HuH-7 (cell line): ENCODE measurements at places on chromosomes 16 and 17.

- no peak for DNase-seq
Observed at GRCh38 chr16:10678655-10679054, 16.1 kb downstream of the TEKT5 start.

DNA sequence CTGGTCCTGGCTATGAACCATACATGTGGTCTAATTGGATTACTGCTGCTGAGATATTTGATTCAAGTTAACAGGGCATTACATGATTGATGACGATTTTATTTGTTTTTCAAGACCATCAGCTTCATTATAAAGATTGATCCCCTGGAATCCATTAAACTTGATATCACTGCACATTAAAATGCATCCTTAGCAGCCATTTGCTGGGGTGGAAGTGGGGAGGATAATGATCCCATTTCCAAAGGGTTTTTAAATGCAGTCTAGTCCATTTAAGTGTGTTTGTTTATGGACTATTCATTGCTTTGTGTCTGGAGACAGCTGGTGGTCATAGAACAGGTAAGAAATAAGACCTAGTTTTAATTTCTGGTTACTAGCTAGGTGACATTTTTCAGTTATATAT, 40.9 kb downstream of the ADAMTS18 start:
- no peak for DNase-seq

GRCh38 chr17:1875597-1875996, 45.8 kb downstream of the RPA1 start:
- DNase-seq = no peak

GRCh38 chr16:73113336-73113735, 65.4 kb upstream of the ZFHX3 start:
- DNase-seq = no peak

- DNase-seq = no peak
Observed at GRCh38 chr17:40541060-40541872, 24.0 kb downstream of the CCR7 start.

GRCh38 chr17:15122857-15123256, 142.3 kb downstream of the PMP22 start:
- DNase-seq = no peak

DNA sequence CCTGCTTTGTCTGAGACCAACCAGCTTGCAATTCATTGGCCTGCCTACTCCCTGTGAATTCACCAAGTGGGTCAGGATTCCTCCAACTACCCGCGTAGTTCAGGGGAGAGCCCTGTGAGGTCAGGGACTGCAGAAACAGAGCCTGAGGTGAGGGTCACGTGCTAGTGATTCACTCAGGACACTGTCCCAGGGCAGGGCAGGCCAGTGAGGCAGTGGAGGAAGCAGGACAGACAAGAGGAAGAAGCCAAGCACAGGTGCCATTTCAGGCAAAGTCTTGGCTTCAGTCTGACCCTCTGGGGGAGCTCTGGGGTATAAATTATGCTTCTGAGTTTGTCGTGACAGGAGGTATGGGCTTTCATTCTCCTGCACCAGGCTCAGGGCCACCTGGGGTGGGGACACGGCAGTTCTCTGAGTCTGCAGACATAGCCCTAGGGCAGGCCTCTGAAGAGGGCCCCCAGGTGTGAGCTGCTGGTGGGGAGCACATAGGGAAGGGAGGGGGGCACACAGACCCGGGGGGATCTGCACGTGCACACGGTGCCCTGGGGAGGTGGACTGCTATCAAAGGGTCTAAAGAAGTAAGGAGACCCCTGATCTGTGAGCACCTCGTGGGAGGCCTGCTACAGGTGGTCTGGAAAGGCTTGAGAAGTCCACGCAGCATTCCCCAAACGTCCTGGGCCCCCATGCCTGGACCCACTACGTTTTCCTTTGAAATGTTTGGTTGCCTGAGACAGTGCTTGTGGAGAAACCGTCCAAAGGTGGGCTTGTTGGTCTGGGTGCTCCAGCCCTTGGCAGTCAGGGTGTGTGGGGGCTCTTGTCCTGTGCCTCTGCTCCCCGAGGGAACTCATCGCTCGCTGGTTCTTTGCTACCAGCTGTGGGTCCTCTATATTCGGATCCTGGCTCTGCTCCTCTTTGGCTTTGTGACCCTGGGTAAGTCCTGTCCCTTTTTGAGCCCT, 46.4 kb downstream of the NKD1 start:
- no peak for DNase-seq

DNA sequence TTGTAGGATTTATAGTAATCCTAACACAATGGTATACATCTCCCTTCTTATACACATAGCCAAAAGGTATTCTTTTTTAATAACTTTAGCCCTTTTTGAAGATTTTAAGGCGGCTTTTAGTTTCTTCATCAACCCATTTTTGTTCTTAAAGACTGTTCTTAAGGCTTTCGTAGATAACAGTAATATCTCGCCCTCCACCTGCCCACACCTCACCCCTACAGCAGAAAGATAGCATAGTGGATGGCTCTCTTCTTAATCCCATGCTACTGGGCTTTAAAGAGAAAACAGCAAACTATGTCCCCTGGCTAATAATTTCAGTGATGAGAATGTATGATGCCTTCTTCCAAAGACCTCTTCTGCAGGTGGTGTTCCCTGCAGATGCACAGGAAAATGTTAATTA, 8.6 kb downstream of the IGSF6 start:
- no peak for DNase-seq

GRCh38 chr16:23803591-23804123, 32.1 kb upstream of the PRKCB start:
- DNase-seq = peak; percentile 43

GRCh38 chr17:1267471-1267943, 2.7 kb upstream of the BHLHA9 start:
- no peak for DNase-seq

- DNase-seq = no peak
Observed at GRCh38 chr17:30300818-30301217, 9.1 kb upstream of the BLMH start.

DNA sequence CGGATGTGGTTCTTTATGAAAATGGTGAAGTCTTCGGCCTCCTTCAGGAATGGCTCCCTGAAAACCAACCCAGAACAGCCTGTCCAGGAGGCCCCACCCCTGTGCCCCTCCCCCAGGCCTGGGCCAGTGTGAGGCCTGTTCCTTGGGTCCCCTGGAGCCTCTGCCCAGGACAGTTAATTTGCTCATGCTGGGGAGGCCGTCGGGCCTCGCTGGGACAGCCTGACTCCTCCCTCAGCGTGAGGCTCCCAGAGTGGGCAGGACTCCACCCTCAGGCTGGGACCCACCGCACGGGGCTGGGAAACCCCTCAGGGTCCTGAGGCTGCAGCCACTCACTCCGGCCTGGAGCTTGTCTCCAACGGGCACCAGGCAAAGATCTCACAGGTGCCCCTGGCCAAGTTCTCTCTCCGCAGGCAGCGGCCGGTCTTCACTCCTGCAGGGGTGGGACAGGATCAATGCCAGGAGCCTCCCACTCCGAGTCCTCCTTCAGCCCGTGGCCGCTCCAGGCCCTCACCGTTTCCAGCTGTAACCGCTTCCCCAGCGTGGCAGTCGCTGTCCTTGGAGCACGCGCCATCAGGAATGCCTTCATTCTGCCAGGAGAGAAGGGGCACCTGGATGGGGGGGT, 5.8 kb downstream of the P2RX5 start:
- DNase-seq = no peak

- no peak for DNase-seq
Observed at GRCh38 chr16:50326835-50327465, 41.8 kb downstream of the BRD7 start.

DNA sequence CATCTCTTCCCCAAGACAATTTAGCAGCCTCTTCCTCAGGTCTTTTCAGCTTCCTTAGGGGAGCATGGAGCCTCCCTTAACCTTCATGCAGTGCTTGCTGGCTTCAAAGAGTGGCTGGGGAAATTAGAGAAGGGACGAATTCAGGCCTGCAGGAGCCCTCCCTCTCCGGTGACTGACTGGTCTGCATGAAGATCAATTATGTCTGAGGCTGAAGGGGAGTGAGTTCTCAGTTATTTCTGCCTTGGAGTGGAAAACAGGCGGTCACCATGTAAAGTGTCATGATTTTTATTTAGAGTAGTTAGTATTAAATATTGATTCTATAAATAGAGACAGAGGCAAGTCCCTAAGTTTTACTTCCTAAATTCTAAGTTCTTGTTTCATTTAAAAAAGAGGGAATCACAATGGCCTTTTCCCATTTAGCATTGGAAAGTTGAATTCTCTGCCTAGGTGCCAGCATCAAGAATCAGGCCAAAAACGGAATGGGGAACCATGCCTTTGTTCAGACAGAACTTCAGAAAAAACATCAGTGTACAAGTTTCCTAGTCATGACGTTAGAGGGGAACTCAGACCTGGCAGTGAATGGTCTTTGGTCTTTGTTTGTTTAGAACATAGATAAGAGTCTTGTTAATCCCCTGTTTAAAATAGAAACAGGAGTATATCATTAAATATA, 4.4 kb downstream of the GABARAPL2 start:
- no peak for DNase-seq

DNA sequence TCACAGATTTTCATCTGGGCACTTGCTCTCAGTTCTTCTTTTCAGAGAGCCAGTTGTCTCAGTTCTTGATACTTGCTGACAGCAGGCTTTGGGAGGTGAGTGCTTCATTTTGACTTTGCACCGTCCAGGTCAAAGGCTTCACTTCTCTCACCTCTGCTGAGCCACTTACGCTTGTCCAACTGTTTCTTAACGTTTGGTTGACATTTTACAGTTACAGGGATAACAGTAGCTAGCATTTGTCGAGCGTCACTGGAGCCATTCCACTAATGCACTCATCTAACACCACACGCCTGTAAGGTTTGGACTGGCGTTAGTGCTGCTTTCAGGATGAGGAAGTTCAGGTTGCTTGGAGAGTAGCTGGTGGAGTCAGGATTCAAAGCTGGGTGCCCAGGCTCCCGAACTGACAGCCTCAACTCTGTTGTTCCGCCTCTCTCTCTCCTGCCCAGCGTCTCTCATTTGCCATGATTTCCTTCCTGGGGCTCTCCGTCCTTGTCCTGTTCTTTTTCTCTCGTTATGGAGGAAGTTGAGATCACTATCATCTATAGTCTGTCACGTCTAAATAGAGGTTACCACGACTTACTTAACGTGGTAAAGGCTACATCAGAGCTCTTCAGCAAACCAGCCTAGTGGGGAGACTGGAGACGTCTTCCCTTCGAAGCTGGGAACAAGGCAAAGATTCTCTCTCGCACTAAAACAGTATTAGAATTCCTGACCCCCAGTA, 220.8 kb downstream of the RPTOR start:
- DNase-seq = no peak

DNA sequence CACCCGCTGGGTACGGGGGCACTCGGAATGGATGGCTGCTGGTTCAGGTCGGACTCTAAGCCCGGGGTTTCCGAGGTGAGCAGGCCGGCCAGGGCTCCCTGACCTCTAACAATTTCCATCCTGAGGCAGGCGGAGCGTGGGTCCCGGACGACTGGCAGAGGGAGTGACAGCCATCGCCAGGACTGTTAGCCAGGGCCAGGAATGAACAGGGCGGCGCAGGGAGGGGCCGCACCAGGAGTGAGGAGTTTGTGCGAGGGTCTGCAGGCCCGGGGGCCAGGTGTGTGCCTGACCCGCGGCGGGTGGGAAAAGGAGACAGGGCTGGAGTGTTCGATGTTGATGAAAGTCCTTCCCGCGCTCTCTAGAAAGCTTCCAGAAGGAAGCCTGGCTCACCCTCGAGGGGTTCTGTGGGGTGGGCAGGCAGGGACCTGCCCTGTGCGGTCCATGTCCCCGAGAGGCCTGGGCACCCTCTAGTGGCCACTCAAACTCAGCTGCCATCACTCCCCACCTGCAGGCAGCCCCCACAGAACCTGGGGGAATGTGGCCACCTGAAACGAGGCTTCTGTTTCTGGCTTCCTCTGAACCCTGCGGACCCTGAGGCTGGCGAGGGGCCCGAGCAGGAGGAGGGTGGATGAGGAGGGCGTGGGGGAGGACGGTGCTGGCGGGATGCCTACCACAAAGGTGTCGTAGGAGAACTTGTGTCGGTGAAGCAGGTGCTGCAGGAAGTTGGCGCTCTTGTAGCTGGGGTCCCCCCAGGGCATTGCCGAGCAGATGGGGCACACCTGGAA, 8.2 kb downstream of the RNF166 start:
- DNase-seq = peak; percentile 76

DNA sequence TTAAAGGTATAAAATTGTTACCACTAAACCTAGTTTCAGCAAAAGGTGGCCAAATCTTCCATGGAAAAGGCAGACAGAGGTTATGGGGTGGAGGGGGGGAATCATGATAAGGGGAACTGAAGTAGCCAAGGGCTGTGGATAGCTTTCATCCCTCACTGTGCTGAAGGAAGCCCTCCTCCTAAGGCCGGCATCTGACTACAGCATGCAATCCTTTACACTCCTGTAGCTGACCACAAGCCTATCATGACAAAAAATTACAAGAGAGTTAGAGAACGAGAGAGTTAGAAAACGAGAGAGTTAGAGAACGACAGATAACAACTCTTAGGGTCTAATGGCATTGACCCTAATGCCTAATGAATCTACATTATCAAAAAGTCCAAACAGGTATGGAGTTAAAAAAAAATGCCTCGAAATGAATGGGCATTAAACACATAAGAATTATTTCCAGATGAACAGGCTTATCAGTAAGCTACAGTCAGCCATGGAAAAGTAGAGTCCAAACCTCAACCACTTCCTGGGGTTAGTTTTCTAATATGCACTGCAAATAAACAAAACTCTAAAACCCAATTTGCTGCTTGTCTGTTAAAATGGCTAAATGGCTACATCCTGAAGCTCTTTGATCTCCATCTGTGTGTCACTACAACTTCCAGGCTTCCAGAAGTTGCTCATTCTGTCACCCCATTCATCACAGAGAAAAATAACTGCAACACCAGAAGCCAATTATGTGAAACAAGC, 29.7 kb downstream of the DUSP14 start:
- DNase-seq = no peak

GRCh38 chr17:4160294-4160859, 17.4 kb downstream of the CYB5D2 start:
- no peak for DNase-seq

- no peak for DNase-seq
Observed at GRCh38 chr16:80298676-80299075, 242.1 kb upstream of the DYNLRB2 start.

GRCh38 chr17:29344201-29344856, 45.8 kb upstream of the TAOK1 start:
- DNase-seq = no peak

- no peak for DNase-seq
Observed at GRCh38 chr16:379961-380761, 1.6 kb downstream of the PGAP6 start.

- no peak for DNase-seq
Observed at GRCh38 chr17:45164734-45165269, 3.1 kb downstream of the HEXIM2 start.

GRCh38 chr17:2964028-2964356, 99.4 kb downstream of the OR1D5 start:
- no peak for DNase-seq

GRCh38 chr16:87172632-87173031, 144.6 kb downstream of the C16orf95 start:
- no peak for DNase-seq

- DNase-seq = no peak
Observed at GRCh38 chr17:79171188-79171587, 96.6 kb downstream of the ENGASE start.

GRCh38 chr16:31874366-31875111, 932 bp downstream of the ZNF267 start:
- DNase-seq = no peak

- no peak for DNase-seq
Observed at GRCh38 chr17:82666931-82667667, 18.9 kb upstream of the WDR45B start.

- no peak for DNase-seq
Observed at GRCh38 chr17:36816907-36817288, 120.4 kb upstream of the LHX1 start.
